ENCODE measurements at places on chromosomes 5 and 9.

DNA sequence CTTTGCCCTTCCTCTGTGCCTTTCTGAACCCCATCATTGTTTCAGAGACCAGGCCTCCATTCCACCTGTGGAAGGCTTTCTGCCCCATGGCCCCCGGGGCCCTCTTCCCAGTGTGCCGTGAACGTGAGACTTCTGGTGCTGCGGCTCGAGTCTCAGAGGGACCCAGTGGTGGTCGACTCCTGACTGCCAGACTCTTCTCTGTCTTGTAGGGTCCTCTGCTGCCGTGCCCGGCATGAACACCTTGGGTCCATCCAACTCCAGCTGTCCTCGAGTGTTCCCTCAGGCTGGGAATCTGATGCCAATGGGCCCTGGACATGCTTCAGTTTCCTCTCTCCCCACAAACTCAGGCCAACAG, 20.1 kb upstream of the LTC4S start:
- no peak for DNase-seq
- H3K36me3 ChIP-seq = peaks cover 50% of the 10 kb centered on the region
- no peak overlapping the region for H3K27ac ChIP-seq
- no peaks in the 10 kb centered on the region for H3K27me3 ChIP-seq
- no peaks in the 10 kb centered on the region for H3K4me1 ChIP-seq

DNA sequence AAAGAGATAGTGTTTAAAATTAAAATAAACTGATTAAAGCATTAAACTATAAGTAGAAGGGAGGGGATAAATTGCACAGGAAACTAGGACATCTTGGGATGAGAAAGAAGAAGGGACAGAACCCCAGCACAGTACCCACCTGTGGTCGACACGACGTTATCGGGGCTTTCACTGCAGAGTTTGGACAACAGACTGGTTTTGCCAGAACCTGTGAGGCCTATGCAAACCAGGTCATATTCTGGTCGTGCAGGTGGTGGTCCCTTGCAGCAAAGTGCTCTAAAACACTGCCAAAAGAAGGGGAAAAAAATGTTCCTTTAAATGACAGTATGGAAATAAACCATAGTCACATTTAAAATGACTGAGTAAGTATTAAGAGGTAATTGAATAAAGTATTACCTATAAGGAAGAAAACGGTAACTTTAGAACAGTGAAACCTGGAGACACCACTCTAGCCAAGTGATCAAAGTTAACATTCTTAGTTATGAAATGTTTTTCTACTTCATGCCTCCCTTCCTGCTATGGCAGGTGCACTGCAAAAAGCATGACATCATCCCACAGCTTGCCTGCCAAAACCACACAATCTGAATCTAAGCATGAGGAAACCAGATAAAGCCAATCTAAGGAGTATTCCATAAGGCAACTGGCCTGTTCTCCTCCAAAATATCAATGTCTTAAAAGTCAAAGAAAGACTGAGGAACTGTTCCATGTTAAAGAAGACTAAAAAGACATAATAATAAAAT, 138.6 kb downstream of the ARL15 start:
- H3K27me3 ChIP-seq = peaks cover 2% of the 10 kb centered on the region
- H3K4me3 ChIP-seq = no peak overlapping the region
- H3K4me1 ChIP-seq = peaks cover 9% of the 10 kb centered on the region
- no peak overlapping the region for H3K27ac ChIP-seq

- H3K27ac ChIP-seq = peak overlapping the region; percentile 82
- no peaks in the 10 kb centered on the region for H3K36me3 ChIP-seq
- no peak overlapping the region for H3K4me3 ChIP-seq
- no peaks in the 10 kb centered on the region for H3K27me3 ChIP-seq
- H3K4me1 ChIP-seq = peaks cover 32% of the 10 kb centered on the region
These were observed 290.8 kb upstream of the MPDZ start for GRCh38 chr9:13570068-13570974.

DNA sequence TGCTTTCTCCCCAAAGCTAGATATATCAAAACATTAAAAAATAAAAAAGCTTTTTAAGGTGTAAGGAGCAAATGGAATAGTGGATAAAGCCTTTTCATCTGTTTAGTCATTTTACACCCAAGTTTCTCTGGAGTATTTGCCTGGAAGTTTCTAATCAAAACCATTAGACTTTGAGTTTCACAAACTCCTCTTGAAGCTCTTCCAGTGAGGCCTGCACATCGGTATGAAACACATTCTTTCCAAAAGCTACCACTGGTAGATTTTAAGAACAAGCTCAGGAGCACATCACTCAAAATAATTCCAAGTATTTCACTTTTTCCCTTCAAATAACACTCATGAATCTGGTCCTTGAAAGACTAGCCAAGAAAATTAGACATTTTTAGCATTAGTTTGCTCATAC, 5.7 kb downstream of the TRIM52 start:
- H3K36me3 ChIP-seq = peaks cover 8% of the 10 kb centered on the region
- H3K27me3 ChIP-seq = no peaks in the 10 kb centered on the region
- H3K4me3 ChIP-seq = no peak overlapping the region

DNA sequence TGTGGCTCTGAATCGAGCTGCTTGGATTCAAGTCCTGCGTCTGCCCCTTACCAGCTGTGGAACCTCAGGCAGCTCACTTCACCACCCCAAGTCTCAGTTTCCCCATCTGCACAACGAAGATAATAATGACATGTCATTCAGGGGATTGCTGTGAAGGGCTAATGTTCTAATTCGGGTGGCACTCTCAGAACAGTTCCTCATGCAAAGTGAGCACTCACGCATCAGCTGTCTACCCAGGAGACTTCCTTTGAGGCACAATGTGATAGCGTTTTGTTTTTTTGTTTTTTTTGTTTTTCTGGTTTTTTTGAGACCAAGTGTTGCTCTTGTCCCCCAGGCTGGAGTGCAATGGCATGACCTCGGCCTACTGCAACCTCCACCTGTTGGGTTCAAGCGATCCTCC, 56.4 kb downstream of the NTNG2 start:
- peaks cover 11% of the 10 kb centered on the region for H3K27me3 ChIP-seq
- DNase-seq = no peak
- no peak overlapping the region for H3K4me3 ChIP-seq
- H3K4me1 ChIP-seq = peaks cover 14% of the 10 kb centered on the region
- H3K36me3 ChIP-seq = no peaks in the 10 kb centered on the region

- no peaks in the 10 kb centered on the region for H3K27me3 ChIP-seq
- H3K36me3 ChIP-seq = peaks cover 5% of the 10 kb centered on the region
- peaks cover 2% of the 10 kb centered on the region for H3K4me1 ChIP-seq
- no peak for DNase-seq
- H3K27ac ChIP-seq = no peak overlapping the region
These were observed 73.7 kb upstream of the TNC start for GRCh38 chr9:115191667-115192066.

DNA sequence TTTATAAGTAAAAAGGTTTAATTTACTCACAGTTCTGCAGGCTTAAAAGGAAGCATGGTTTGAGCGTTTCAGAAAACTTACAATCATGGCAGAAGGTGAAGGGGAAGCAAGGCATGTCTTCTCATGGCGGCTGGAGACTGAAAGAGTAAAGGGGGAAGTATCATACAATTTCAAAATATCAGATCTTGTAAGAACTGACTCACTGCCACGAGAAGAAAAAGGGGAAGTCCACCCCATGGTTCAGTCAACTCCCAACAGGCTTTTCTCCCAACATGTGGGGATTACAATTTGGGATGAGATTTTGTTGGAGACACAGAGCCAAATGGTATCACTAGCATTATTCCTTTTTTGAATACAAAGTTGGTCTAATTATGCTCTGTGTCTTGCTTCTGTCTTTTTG, 627.9 kb upstream of the ST8SIA4 start:
- no peaks in the 10 kb centered on the region for H3K36me3 ChIP-seq
- no peak for DNase-seq
- no peaks in the 10 kb centered on the region for H3K27me3 ChIP-seq

- no peak overlapping the region for H3K4me3 ChIP-seq
- H3K36me3 ChIP-seq = no peaks in the 10 kb centered on the region
- H3K27me3 ChIP-seq = no peaks in the 10 kb centered on the region
- no peak for DNase-seq
- H3K4me1 ChIP-seq = peaks cover 12% of the 10 kb centered on the region
These were observed 26.6 kb downstream of the GADD45G start for GRCh38 chr9:89631384-89631783.

DNA sequence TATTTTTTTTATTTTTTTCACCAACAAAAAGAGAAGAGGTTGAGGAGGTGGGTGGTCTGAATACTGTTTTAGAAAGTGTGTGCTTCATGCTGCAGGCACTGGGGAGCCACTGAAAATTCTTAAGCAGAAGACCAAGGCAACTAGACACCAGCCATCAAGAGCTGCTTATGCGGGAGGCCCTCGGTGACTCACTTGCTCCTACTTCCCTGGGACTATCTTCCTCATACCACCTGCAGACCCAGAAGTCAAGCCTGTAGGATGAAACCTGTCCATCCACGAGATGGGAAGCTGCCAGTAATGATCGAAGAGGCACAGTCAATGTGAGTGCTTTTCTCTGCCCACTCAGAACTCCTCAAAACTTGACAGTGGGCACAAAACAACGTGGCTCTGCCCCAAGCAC, 125.8 kb upstream of the SLC44A1 start:
- H3K27ac ChIP-seq = no peak overlapping the region
- peaks cover 17% of the 10 kb centered on the region for H3K4me1 ChIP-seq
- H3K4me3 ChIP-seq = no peak overlapping the region
- H3K36me3 ChIP-seq = no peaks in the 10 kb centered on the region

- no peaks in the 10 kb centered on the region for H3K36me3 ChIP-seq
- H3K27me3 ChIP-seq = peaks cover 17% of the 10 kb centered on the region
- no peak for DNase-seq
- H3K27ac ChIP-seq = no peak overlapping the region
- H3K4me3 ChIP-seq = no peak overlapping the region
These were observed 18.7 kb upstream of the TGFBR1 start for GRCh38 chr9:99085949-99086948.

DNA sequence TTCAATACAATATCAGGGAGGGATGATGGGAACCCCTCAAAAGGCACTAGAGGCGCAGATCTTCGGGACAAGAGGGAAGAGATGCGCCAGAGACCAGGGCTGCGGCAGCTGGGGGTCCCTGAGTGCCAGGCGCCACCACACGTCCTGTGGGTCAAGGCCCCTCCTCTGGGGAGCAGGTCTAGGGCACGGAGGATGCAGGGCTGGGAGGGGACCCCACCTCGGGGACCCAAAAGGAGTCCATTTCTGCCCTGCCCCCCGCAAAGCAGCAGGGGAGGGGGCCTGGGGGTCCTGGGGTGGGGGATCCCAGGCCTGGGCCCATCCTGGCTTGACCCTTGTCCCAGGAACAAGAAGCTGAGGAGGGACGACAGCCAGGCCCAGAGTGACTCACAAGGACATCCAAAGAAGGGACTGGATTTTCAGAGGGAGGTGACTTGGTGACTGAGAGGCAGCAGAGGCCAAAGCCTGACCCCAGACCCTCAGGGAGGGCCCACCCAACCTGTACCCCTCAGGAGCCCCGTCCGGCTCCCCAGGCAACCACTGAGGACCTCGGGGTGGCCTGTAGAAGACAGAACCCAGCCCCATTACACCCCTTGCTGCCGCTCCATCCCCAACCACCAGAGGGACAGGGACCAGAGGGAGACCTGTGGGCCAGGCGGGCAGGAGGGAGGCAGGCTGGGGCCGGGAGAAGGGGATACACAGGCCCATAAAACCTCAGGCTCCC, 54.2 kb downstream of the LRSAM1 start:
- H3K27ac ChIP-seq = no peak overlapping the region
- no peak for DNase-seq
- H3K27me3 ChIP-seq = no peaks in the 10 kb centered on the region
- H3K4me3 ChIP-seq = no peak overlapping the region
- H3K36me3 ChIP-seq = peaks cover 4% of the 10 kb centered on the region
- no peaks in the 10 kb centered on the region for H3K4me1 ChIP-seq

- DNase-seq = peak; percentile 35
- no peak overlapping the region for H3K27ac ChIP-seq
- no peak overlapping the region for H3K4me3 ChIP-seq
- no peaks in the 10 kb centered on the region for H3K27me3 ChIP-seq
- H3K4me1 ChIP-seq = peaks cover 53% of the 10 kb centered on the region
- peaks cover 3% of the 10 kb centered on the region for H3K36me3 ChIP-seq
These were observed 6.7 kb downstream of the BRD3 start for GRCh38 chr9:134061019-134061687.

DNA sequence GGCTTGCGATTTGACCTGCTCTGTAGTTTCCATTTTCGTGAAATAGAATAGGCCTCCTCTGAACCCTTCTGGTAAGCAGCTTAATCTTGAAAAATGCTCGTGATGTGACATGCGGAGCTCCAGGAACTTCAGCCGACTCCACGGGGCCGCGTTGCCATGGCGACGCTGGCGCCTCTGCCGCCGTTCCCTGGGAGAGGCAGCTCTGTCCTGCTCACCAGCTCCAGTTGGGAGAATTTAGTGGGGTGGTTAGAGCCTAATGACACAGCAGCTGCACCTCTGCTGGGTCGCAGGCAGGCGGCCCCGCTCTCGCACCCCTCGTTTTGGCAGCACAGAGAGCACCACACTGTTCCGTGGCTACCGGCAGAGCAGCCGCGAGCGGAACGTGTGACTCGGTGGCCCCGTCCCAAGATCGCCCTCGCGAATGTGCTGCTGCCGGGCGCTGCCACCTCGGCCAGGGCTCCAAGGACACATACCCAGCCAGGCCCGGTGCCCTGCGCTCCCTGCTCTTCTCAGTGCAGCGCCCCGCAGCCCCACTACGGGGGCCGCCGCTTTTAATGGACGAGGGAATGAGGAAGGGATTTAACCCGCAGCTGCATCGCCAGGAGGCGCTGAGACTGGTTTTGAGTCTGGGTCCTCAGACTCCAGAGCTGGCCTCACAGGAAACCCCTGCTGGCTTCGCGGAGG, 131.2 kb upstream of the LMX1B start:
- peak overlapping the region; percentile 69 for H3K27ac ChIP-seq
- no peaks in the 10 kb centered on the region for H3K27me3 ChIP-seq
- peaks cover 10% of the 10 kb centered on the region for H3K4me1 ChIP-seq
- DNase-seq = no peak
- H3K4me3 ChIP-seq = peak overlapping the region; percentile 51

DNA sequence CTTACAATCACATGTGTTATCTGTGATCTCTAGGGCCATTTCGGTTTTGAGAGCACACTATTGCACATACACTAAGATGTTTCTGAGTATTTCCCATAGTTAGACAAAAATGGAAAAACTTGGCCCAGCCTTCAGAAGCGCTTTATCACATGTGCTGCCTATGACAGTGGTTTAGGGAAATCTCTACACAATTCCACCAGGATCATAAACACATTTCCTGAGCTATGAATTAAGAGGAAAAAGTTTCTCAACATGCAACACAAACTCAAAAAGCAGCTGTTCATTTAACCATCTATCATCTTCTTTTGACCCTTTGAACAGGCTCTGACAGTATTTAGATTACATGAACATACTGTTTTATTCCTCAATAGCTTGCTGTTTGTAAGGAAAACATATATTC, 15.1 kb downstream of the FGF1 start:
- H3K27me3 ChIP-seq = no peaks in the 10 kb centered on the region
- no peak for DNase-seq
- no peaks in the 10 kb centered on the region for H3K36me3 ChIP-seq
- no peak overlapping the region for H3K4me3 ChIP-seq
- H3K4me1 ChIP-seq = peaks cover 5% of the 10 kb centered on the region

DNA sequence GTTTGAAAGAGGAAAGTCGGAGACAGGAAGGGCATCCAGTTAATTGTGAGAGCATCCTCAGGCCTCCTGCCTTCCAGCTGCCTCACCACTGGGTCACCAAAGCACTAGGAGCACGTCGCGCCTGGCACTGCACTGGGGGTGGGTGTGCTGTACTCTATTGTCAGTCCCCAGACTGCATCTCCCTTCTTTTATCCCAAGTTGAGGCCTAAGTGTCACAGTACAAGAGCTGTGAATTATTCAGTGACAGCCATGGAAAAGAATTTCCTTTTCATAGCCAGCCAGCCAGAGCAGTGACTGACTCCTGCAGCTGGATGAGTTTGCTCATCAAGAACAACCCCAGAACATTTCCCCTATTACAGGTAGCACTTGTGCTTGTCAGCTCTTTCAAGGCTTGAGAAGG, 16.3 kb downstream of the CLTA start:
- H3K4me1 ChIP-seq = no peaks in the 10 kb centered on the region
- peaks cover 37% of the 10 kb centered on the region for H3K36me3 ChIP-seq

- no peaks in the 10 kb centered on the region for H3K36me3 ChIP-seq
- no peak overlapping the region for H3K27ac ChIP-seq
- no peak for DNase-seq
- no peaks in the 10 kb centered on the region for H3K4me1 ChIP-seq
These were observed 495.1 kb upstream of the DAB2 start for GRCh38 chr5:39919876-39920275.
